AG04449 (cell line): ENCODE measurements at places on chromosomes 12 and 14.

- no peak for DNase-seq
Measured at GRCh38 chr14:22822571-22823098, 7.1 kb upstream of the MRPL52 start.

GRCh38 chr14:33010495-33010894 is 71.8 kb downstream of the NPAS3 start:
- no peak for DNase-seq

GRCh38 chr12:65658360-65658759 is 165.9 kb upstream of the HMGA2 start:
- DNase-seq = no peak

- no peak for DNase-seq
Measured at GRCh38 chr12:72535212-72535990, 263.2 kb downstream of the TRHDE start.

DNA sequence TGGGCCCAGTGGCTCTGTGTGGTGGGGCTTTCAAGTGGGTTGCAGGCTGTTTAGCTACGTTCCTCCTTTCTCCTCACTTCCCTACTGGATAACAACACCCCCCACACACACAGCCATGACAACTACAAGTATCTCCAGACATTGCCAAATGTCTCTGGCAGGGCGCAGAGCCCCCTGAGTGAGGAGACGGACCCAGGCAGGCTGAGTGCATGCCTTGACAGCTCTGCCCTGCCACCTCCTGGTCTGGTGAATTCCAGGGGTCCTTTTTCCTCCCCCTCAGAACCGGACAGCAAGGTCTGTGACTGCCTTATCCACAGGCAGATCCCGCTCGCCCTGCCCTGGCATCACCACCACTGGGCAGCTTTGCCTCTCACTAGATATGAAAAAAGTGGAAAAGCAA is 276.5 kb downstream of the TMEM132C start:
- DNase-seq = no peak
